ENCODE measurements at places on chromosomes 11 and 22.

GRCh38 chr22:17472932-17473331 lies 90.4 kb upstream of the SLC25A18 start:
- DNase-seq, result no peak

DNA sequence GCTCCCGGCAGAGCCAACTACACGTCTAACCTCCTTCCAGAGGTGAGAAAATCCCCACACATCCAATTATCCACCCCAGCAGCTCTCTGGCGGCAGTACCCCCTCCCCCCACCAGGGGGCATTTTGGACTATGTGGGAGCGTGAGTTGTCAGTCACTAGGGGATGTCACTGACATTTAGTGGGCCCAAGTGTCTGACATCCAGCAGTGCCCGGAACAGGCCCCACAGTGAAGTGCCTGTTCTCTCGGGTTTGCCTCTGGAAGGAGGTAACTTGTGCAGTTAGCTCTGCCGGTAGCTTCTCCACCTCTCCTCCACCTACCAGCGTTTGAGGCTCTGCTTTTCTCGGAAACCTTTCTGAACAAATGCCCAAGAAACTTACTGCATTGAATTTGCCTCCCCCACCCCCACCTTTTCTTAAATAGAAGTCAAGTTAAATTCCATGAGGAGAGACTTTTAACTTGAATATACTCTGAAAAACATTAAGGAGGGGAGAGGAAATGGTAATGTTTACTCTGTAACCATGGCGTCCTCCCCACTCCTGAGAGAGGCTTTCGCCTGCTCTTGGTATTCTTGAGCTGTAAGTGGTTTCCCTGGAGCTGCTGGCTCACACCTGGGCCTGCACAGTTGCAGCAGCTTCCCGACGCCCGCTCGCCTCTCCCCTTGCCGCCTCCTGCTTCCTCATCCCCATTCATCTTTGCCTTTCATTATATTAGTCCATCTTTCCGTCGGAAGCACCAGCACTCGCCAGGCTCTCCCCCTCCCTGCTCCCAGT lies 112.8 kb downstream of the WNT7B start:
- DNase-seq, result peak; percentile 28

DNA sequence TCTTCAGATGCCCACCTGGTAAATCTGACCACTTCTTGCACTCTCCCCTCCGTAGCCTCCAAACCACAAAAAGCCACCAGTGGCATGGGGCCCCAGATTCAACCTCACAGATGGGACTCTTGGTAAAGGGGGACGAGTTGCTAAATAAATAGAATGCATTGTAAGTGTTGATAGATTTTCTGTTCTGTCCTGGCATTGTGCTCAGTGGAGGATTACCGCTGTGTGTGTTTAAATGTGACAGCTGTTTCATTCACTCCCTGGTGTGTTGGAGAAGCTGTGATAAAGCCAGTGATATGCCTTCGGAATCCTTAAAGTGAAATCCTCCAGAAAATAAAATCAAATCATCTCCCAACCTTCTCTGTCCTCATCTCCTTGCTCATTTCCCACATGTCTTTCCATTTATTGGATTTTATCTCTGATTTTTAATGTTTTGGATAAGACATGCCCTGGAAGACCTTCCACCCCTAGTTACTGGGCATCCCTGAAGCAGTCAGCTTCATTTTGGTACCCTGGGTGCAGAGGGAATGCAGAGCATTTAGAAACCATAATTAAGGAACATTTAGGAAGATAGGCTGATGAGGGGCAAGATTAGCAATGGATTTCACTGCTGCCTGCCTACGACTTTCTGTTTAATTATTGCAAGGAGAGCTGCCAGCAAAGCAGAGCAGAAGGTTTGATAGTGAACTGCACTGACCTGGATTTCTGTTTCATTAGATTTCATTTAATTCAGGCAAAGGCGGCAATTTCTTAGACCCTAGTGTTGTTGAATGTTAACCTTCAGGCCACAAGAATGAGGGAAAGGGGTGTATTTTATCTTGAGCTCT lies 460.9 kb upstream of the KIRREL3 start:
- no peak for DNase-seq

DNA sequence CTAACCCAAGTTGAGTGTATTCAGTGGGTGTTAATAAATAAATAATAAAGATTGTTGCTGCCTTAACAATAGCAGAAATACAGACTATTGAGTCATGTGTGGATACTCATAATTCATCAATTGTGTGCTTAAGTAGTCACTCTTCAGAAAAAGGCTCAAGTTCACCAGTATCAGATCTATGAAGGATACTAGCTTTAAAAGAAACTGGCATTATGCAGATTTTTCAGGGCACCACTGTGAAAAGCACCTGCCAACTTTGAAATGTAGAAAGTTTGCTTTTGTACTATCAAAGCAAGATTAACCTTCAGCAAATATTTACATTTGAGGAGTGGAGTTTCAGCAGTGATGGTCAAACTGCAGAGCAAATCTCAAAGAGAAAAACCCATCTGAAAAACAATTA lies 20.1 kb upstream of the SYTL2 start:
- no peak for DNase-seq

DNA sequence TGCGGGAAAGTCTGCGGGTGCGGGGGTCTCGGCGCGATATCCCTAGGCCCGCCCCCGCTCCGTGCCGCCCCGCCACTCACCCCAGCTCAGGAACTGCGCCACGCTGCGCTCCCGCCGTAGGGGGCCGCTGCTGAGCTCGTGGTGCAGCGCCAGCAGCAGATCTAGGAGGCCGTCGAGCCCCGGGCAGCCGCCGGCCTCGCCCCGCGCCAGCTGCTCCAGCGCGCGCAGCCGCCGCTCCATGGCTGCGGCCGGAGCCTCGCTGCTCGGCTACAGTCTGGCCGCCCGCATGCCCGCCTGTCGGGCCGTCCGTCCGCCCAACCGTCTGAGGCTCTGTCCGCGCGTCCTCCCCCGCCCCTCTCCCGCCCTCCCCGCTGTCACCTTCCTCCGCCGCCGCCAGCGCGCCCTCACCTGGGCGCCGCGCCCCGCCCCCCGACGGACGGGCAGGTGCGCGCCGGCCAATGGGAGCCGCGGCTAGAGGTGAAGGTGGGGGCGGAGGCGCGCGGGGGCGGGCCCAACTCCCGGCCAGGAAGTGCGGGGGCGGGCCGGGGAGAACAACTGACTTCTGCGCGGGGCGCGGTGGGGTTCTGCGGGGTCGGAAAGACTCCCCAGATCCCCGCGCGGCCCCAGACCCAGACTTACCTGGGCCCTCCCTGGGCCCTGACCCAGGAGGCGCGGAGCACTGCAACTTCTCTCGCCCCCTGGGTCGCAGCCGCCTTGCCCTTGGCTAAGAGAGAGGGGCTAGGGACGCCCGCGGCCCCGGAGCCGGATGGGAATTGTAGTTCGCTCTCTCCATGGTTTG lies at the start of gene CDC42BPG:
CDC42BPG (minus strand) TSS at position 324 of the 799 bp plus-strand sequence; CDS start at position 240, 84 bp downstream.
- peak; percentile 57 for DNase-seq

- DNase-seq, result no peak
Observed at GRCh38 chr11:69280994-69281393, 13.0 kb upstream of the MYEOV start.

GRCh38 chr11:68076371-68077042 lies 37.7 kb downstream of the TCIRG1 start:
- DNase-seq, result no peak

DNA sequence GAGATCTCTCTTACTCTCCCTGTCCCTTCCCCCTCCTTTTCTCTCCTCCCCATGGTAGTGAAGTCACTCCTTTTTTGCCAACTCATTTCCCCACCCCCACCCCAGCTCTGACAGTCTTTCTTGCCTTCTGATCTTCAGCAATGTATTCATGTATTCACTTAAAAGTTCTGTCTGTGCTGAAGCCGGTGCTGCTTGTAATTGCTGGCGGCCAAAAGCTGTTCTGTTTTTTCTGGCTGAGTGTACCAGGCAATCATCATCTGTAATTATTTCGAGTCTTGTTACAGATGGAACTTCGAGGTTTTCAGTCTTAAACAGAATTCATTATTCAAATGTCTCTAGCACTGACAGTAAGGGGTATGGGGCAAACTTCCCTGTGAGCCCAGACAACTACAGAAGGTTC lies 99.5 kb downstream of the SPATA19 start:
- no peak for DNase-seq

GRCh38 chr11:73281201-73281741 lies 9.1 kb downstream of the P2RY6 start:
- DNase-seq, result no peak

GRCh38 chr11:85643191-85643614 lies 4.6 kb upstream of the TMEM126A start:
- no peak for DNase-seq

- DNase-seq, result no peak
Observed at GRCh38 chr22:20999350-21000206, 2.3 kb downstream of the THAP7 start.

DNA sequence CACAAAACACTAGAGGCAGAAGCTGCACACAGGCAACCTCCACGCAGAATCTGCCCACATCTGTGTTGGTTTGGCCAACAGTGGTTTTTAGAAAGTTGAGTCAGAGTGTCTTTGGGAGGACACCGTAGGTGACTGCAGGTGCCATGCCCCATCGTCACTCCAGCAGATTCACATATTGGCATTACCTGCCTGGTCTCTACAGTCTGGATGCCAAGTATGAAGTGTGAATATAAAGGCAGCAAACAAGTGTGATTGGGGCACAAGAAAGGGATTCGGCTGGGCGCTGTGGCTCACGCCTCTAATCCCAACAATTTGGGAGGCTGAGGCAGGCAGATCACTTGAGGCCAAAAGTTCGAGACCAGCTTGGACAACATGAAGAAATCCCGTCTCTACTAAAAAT lies 11.0 kb upstream of the FXYD2 start:
- DNase-seq, result no peak

GRCh38 chr22:50665738-50666137 lies 6.9 kb upstream of the SHANK3 start:
- no peak for DNase-seq

- no peak for DNase-seq
Observed at GRCh38 chr11:26219183-26220117, 112.5 kb upstream of the ANO3 start.

DNA sequence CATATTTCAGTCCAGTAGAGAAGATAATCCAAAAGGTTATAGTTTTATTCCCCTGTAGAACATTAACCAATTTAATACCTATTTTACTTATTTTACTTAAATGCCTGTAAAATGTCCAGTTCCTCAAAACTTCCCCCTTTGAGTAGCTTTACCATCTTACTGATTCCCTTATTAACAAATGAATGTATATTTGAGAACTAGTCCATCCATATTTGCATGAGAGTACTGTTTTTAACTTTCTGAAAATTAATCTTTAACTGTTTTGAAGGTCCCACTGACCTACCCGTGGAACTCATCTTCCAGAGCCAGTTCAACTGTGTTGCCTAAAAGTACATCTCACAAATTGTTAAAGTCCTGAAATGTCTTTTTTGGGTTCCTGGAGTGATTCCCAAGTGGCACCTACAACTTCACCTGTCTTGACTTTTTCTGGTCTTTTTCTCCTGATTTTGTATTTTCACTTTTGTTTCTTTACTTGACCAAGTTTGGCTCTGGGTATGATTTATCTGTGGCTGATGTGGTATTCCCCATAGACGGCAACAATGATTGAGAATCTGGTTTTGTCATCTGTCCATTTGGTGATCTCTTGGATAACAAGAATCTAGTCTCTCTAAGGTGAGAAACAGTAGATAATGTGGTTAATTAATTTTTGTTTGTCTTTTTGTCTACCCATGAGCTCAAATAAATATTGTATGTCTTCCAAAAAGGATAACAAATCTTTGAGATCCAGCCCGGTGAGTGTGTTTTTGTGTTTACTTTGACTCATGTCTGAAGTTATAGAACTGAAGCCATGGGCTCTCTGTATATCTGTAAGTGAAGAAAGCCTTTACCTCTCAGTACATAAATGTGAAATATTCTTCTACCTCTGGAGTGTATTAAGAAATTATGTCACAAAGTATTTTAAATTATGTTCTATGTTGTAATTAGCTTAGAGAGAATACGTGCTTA lies 174.2 kb downstream of the ETS1 start:
- DNase-seq, result no peak

DNA sequence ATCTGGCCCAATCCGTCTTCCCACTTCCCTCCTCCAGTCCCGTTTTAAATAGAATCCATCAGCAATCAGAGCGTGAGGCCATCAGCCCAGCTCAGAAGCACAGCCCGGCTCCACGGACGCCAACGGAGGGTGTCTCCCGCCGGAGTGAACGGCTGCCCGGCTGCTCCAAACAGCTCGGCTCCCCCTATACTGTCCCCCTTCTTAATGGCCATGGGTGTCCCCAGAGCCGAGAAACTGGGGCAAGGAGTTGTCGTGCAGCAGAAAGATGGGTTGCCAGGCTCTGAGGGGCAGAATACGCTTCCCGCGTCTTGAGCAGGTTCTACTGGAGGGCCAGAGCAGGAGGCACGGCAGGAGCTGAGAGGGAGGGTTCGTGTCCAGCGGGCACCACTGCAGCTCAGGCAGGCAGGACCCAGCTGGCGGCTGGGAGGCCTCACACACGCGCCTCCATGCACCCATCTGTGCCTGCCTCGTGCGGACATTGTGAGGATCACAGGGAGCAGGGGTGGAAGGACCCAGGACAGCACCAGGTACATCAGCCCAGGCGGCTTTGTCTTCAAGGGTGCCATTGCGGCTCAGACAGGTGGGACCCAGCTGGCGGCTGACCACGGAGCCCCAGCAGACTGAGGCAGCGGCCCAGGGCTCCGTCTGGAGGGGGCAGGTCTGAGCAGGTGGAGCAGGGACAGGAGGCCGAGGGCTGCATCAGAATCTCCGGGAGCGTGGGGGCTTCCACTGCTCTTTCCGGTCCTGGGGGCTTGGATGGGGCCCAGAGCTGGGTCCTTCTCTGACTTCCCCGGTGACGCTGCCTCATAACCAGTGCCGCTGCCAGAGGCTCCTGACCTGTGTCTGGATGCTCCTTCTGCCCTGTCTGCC lies 882.7 kb downstream of the BRD1 start:
- no peak for DNase-seq

- no peak for DNase-seq
Observed at GRCh38 chr11:15206791-15207190, 92.1 kb downstream of the INSC start.

DNA sequence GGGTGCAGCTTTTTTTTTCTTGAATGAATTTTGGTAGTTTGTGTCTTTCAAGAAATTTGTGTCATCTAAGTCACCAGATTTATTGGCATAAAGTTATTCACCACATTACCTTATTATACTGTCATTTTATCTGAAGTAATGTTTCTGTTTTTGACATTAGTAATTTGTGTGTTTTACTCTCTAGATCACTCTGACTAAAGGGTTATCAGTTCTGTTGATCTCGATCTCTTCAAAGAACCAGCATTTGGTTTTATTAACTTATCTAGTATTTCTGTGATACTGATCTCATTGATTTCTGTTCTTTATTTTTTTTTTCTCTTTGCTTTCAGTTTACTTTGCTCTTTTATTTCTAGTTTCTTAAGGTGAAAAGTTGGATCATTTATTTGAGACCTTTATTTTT lies 55.5 kb downstream of the PDHX start:
- no peak for DNase-seq

DNA sequence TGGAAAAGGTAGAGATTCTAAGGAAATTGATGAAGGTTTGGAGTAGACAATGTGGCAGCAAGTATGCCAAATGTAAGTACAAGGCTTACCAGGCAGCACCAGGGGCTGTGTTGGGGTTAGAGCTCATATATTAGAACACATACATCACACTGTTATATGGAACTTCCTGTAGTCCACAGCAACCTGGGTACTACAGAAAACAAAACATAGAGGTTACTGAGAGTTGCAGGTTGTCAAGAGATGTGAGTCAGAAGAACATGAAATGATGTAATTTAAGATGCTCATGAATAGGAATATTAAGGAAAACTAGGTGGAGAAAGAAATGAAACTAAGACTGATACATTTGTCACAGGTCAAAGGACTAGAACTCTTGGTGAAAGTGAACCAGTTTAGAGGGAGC lies 22.0 kb downstream of the FAT3 start:
- DNase-seq, result no peak

All from AML-193 (cell line).